ENCODE measurements at places on chromosomes 6 and 20.

DNA sequence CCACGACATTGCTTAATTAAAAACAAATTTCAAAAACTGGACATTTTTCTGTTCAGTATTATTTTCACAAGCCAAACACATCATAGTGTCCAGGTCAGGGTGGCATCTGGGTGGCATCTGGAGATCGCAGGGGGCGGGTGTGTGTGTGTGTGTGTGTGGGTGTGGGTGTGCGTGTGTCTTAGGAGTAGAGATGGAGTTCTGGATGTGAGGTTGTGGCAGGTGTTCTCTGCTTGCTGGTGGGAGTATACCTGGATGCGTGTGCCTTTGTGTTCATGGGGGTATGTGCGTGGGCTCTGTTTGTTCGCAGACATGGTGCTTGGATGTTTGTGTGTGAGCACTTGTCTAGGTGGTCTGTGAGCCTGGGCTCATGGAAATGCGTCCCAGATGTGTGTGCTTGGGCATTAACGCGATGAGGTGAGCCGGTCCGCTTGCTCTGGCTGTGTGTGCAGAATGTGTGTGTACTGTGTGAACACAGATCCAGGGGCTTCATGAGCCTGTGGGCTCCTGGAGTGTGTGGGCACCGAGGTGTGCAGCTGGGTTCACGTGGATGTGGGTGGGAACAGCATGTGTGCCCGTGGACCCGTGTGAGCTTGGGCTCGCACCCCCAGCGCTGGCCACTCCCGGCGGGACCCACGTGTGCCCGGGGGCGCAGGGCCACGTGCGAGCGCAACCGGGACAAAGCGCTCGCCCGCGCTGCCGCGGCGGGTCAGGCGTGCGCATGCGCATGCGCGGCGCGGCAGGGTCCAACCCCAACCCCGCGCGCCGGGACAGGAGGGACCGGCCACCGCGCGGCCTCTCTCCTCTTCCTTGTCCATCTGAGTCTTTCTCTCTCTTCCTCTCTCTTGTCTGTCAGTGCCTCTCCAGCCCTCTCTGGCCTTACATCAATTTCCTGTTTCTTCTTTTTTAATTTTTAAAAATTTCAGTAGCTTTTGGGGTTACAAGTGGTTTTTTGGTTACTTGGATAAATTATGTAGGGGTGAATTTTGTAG lies 60.4 kb downstream of the SRC start:
- DNase-seq = no peak

DNA sequence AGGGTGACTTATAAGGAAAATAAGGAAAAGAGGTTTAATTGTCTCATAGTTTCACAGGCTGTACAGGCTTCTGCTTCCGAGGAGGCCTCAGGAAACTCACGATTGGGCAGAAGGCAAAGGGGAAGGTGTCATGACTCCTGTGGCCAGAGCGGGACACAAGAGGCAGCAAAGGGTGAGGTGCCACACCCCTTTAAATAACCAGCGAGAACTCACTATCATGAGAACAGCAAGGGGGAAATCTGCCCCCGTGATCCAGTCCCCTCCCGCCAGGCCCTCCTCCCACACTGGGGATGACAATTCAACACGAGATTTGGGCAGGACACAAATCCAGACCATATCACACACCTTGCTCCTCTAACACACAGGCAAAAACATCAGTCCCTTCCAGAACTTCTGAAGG lies 254.0 kb downstream of the DLL1 start:
- DNase-seq = no peak

GRCh38 chr6:137975188-137975940 lies 108.3 kb downstream of the TNFAIP3 start:
- no peak for DNase-seq

GRCh38 chr6:52144196-52145076 lies 41.7 kb upstream of the IL17A start:
- no peak for DNase-seq

GRCh38 chr20:3760655-3761348 lies 6.8 kb downstream of the ADISSP start:
- no peak for DNase-seq

DNA sequence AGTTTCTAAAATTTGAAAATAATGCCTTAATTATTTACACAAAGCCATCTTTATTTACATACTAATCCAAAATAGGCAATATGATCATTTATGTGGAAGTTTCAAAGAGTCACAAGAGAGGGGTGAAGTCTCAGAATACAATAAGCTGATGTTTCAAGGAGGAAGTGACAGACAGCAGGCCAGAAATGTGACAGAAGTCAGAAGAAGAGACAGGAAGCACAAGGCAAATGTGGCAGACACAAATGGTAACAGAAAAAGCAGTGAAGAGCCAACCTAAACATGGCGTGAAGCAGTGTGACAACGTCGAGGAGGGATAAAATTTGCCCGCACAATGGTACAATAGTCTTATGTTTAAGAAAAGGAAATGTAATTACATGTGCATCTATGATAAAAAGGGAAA lies 59.8 kb downstream of the SHPRH start:
- DNase-seq = no peak

- no peak for DNase-seq
Measured at GRCh38 chr6:21587179-21587960, 6.2 kb upstream of the SOX4 start.

DNA sequence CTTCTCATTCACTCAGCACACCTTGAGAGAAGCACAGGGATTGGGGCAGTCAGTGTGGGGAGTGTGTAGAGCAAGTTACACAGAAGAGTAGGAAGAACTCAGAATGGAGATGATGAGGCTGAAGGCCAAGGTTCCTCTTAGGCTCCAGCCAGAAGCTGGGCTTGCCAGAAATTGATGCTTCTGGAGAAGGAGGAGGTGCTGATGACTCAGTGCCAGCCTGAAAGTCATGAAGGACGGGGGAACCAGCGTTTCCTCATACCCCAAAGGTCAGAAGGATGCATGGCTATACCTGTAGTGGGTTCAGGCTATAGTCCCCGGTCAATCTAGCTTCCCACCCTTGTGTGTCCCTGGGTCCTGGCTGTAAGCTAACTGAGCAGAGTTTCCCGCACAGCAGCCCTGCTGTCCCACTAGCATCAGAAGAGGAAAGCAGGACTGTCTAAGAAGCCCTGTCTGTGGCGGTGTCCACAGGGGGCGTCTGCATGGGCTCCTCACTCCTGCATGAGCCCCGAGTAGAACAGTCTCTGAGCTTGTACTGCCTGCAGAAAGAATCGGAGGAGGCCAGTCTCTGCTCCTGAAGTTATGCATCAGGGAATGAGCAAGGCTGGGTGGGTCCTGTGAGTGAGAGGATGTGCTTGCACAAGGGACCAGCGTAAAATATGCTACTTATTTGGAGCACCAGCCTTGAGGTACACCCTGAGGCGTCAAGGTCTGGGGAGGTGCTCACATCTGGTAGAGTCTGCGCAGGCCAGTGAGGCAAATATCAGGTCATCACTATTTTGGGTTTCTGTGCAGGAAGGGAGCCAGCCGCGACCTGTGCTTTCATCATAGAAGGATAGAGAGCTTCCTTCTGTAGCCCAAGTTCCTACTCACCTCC lies 148.5 kb downstream of the MRPL14 start:
- no peak for DNase-seq

GRCh38 chr6:3402310-3403237 lies 54.3 kb downstream of the SLC22A23 start:
- DNase-seq = no peak

All from activated T-helper 1 cell treated with anti-CD3 and anti-CD28 coated beads, Interleukin-2, amount 50 U/mL, for 16 hours (primary cell).